ENCODE measurements at places on chromosomes 5 and 9. TPM values are rescaled to one million over a fixed set of nuclear protein-coding genes. Genes with fewer than 3 reads are reported as not detected.

GRCh38 chr5:127685662-127686061, 17.5 kb upstream of the CCDC192 start:
- no peak for DNase-seq

IRX1 gene
- not detected for total RNA-seq

VLDLR gene
- 0.85 TPM for total RNA-seq

ELOVL7 gene
- total RNA-seq, result 5.8 TPM

All from Peyer's patch (tissue), 4 donors.